ENCODE measurements at places on chromosomes 12 and 14.

DNA sequence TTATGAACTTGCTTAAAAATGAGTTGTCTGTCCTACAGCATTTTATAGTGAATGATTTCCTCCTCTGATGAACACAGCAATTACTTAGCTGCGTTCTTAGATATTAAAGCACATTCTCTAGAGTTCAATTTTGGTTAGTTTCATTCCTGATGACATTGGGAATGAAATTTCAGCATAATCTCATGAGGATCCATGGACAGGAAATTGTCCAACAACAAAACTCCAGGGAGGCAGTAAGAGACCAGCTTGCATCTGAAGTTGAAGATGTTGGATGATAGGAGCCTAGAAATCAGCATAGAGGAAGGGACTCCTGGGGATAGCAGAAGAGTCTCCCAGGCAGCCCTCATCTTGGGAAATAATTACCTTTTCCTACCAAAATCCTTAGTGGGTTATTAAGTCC is 128.7 kb upstream of the RAP1B start:
- no peak for DNase-seq

GRCh38 chr14:96616161-96616721 is 114.1 kb downstream of the PAPOLA start:
- DNase-seq = no peak

DNA sequence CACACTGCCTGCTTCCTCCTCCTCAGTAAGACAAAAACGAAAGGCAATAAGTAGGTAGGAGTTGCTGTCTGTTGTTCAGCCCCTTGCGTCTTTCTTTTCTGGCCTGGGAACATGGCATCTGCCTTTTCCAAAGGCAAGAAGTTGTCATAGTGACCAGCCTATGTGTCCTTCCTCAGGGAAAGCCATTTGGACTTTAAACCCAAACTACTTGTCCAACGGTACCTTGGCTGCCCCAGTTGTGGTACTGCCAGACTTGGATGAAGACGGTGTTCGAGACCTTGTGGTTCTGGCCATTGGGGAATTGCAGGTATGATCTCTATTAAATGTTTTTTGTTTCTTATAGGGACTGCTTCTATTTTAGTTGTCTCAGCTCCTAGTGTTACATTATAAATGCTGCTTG is 18.5 kb downstream of the FAM234B start:
- no peak for DNase-seq

DNA sequence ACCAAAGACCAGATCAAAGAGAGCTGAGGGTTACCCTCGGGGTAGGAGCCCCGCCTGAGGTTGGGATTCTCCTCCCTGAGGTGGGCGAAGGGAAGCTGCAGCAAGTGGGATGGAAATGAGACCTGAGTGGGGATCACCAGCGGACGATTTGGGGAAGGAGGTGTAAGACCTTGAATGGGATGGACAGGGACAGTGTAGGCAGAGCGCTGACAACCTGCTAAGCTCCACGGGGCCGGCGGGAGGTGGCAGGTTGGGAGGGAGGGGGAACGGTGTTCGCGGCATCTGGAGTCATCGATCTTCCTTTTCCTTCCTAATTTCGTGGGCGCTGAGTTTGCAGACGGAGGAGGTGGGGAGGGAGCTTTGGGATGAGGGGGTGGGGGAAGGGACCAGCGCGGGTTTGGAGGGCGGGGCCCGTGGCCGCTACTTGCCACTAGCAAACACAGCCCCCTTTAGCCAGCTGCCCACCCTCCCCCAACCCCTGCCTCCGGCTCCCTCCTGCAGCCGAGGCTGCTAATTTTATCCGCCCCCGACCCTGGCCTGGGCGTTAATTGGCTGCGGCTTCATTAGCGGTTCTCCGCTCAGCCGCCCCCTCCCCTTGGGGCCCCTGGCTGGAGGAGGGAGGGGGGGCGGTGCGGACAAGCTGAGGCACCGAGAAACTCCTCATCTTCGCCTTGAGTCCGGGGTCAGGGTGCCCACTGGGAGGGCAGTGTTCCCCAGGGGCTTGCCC is 2.8 kb upstream of the SHMT2 start:
- DNase-seq = no peak

DNA sequence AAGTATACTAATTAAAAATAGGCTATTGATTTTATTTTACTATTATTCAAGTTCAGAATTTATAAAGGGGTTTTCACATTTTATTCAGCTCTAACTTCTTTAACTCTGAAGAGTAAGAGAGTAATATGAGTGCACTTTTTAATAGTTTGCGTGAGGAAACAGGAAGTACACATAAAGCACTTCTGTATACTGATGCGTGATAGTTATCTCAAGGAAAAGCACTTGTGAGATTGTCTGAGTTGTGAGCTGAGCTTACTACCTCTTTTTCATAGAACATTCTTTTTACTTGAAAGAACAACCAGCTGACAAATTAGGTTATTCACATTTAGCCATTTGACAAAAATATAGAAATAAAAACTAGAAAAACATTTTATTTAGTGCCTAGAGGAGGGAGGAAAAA is 1.9 kb downstream of the RAD51AP1 start:
- DNase-seq = no peak

DNA sequence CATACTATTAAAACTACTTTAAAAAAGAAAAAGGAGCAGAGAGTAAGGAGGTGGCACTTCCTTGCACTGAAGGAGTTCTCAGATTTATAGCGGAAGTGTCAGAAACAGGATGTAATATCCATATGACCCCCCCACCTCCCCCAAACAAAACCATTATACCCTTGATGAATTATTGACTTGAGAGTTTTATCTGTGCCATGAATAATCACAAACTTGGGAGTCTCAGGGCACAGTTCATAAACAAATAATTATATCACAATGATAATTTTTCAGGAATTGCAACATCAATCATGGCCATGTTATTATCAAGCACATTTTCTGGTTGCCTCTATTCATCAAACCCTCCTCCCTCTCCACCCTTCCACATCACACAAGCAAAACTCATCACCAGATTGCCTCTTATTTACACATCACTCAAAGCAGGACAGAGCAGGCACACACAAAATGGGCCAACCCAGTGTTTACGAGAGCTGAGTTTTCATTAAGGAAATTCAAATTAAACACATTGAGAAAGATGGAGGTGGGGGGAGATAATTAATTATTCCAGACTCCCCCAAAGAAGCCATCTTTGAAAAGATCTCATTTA is 141.4 kb downstream of the EGLN3 start:
- DNase-seq = no peak

- no peak for DNase-seq
Measured at GRCh38 chr12:118035190-118036041, 18.9 kb downstream of the RFC5 start.

GRCh38 chr12:84551373-84551772 is 361.2 kb downstream of the SLC6A15 start:
- no peak for DNase-seq

All from activated T-helper 1 cell treated with Interleukin-2 at 50 U/mL for 16 hours (primary cell).